ENCODE measurements at places on chromosomes 2 and 18.

- H3K27ac ChIP-seq: no peak overlapping the region
- H3K4me1 ChIP-seq: no peaks in the 10 kb centered on the region
- no peak for DNase-seq
- H3K36me3 ChIP-seq: no peaks in the 10 kb centered on the region
Observed at GRCh38 chr18:56574861-56575260, 63.5 kb downstream of the TXNL1 start.

DNA sequence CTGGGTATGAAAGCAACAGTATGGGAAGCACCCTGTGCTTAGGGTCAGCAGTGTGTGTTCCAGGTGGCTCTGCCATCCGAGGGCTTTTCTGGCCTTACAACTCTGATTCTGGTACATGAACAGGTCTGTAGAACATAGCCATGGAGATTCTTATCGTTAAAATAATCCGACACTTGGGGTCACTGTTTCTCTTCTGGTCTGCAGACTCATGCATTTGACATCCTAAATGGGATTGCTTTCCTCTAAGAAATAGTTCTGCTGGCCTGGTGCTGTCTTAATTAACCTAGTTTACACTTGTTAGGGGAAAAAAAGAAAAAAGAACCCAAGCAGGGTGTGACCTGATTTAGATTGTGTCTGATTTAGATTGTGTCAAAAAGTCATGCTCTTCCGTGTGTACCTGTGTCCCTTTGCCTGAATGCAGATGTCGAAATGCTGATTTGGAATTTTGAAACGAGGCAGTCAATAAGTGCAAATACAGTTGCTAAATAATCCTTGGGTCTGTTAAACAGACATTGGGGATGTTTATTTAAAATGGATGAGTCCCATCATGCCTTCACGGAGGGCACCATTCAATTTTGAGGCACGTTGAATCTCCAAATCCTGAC lies 59.6 kb downstream of the TRPM8 start:
- H3K36me3 ChIP-seq: no peaks in the 10 kb centered on the region
- no peaks in the 10 kb centered on the region for H3K27me3 ChIP-seq
- H3K27ac ChIP-seq: no peak overlapping the region
- H3K4me1 ChIP-seq: no peaks in the 10 kb centered on the region
- H3K4me3 ChIP-seq: no peak overlapping the region

DNA sequence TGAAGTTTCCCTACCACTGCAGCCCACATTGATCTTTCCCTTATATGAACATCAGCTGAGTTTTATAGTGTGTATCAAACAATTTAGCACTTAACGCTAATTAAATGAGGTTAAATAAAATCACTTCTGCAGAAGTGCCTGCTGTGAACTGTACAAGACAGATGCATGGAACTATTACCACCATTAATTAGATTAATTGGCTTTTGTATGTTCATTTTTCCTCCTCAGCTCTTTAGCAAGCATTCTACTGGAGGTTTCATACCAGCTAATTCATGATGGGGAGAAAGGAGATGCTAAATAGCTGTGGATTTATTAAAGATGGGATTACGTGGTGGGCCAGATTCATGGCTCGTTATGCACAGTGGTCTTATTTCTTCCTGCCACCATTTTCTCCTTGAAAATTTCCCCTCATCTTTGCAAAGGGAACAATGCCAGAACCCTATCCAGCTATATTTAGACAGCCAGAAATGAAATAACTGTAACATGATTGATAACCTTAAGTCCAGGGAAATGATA lies 96.7 kb downstream of the CNTNAP5 start:
- H3K4me3 ChIP-seq: no peak overlapping the region
- H3K27ac ChIP-seq: no peak overlapping the region
- no peaks in the 10 kb centered on the region for H3K36me3 ChIP-seq
- no peaks in the 10 kb centered on the region for H3K4me1 ChIP-seq
- no peak for DNase-seq
- no peaks in the 10 kb centered on the region for H3K27me3 ChIP-seq

- no peaks in the 10 kb centered on the region for H3K4me1 ChIP-seq
- DNase-seq: no peak
- H3K27me3 ChIP-seq: no peaks in the 10 kb centered on the region
- H3K27ac ChIP-seq: no peak overlapping the region
Observed at GRCh38 chr2:108896741-108897140, 92.3 kb downstream of the EDAR start.

DNA sequence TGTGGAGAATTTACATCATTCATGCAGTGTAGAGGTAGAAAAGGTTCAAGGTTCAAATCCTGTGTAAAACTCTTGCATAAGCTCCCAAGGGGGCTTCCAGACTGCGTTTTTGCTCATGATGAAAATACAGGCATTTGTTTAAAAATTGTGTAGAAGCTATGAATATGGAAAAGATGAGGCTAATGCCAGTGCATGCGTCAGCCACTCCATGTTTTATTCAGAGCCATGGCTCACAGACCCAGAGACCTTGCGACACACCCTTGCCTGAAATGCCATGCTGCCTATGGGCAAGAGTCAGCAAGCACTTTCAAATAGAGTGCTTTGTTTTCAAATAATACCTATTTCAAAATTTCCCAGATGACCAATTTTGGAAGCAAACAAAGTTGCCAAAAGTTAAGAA lies 262.3 kb downstream of the TRIB2 start:
- no peak overlapping the region for H3K4me3 ChIP-seq
- no peak overlapping the region for H3K27ac ChIP-seq
- no peaks in the 10 kb centered on the region for H3K36me3 ChIP-seq
- DNase-seq: no peak

Data from DND-41 (cell line).